Right cardiac atrium (tissue), 5 donors: ENCODE measurements at places on chromosomes 1 and 21. TPM values are rescaled to one million over a fixed set of nuclear protein-coding genes. Genes with fewer than 3 reads are reported as not detected.

OR2L2 gene
- total RNA-seq: not detected

DNA sequence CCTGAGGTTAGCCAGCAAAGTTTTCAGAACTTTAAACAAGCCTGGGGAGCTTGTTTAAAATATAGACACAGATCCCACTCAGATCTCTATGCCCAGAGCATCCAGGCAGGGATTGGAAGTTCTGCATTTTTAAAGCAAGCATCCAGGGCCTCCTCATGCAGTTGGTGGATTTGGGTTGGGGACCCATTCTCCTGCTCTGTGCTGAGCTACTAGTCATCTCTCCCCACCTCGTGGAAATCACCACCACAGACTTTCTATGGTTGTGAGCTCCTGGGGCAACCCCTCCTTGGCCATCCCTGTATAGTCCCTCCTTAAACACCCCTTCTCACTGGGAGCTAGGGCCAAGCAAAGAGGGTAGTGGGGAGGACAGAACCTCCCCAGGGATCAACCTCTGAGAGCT is 73.5 kb upstream of the CASZ1 start:
- no peak for DNase-seq

DNA sequence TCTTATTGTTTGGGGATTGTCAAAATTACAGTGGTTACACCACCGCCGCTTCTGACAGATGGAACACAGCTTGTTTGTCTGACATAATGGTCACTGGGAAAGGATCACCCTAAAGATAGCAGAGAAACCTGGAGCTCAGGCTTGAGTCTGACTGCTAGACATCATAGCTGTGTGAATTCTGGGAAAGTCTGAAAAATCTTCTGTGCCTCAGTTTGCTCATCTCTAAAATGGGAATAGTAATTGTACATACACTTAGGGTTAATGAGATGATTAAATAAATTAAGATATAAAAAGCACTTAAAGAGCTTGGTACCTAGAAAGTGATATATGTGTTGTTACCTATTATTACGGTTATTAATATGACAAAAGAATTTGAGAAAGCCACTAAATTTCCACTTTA is 39.7 kb upstream of the NRIP1 start:
- no peak for DNase-seq

DNA sequence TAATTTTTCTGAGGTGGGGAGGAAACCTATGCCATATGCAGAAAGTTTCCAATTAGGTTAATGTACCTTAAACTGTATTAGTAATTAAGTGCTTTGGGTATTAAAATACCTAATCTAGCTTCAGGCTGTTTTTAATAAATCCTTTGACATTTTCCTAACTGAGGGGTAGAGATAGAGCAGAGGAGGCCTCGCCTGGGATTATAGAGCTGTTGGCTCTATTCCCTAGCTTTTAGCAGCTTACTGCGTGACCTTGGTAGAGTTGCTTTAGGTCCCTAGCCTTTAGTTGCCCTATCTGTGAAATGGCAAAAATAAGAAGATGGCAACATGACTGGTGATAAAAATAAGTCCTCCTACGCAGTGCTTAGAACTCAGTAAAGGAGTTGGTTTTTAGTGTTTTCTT is 621.0 kb downstream of the LMO4 start:
- DNase-seq: no peak

DNA sequence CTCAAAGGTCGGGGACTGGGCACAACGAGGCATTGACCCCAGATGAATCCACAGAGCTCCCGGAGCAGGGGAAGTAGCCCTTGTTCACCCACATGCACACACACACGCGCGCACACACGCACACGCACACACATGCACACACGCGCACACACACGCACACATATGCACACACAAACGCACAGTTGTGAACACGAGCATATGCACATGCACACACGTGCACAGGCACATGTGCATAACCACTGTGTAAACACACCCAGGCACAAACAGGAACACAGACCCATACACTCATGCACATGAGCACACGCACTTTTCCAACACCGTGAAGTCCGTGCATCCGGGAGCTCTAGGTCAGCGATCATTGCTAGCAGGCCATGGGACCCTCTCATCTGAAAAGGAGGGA is 176.8 kb upstream of the ARHGEF16 start:
- DNase-seq: no peak

MFAP2 gene
- total RNA-seq: 11.6 TPM

DNA sequence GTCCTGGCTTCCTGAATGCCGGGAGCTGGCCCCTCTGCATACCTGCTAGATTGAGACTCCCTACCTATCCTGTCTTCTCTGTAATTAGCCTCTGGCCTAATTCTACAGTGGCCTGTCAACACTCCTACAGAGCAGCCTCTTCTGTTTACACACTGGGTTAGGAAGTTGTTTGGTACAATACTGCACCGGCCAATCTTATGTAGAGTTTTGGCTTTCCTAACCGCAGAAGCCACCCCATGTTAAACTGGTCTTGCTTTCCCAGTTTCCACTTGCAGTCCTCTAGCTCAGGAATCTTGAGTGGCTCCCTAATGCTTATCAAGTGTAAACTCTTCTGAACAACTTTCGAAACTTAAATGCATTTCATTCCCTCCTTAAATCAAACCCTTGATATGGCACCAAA is 42.8 kb downstream of the DPH5 start:
- DNase-seq: no peak

CASQ1 gene
- 9.5 TPM for total RNA-seq

CD84 gene
- total RNA-seq: 5.7 TPM

DNA sequence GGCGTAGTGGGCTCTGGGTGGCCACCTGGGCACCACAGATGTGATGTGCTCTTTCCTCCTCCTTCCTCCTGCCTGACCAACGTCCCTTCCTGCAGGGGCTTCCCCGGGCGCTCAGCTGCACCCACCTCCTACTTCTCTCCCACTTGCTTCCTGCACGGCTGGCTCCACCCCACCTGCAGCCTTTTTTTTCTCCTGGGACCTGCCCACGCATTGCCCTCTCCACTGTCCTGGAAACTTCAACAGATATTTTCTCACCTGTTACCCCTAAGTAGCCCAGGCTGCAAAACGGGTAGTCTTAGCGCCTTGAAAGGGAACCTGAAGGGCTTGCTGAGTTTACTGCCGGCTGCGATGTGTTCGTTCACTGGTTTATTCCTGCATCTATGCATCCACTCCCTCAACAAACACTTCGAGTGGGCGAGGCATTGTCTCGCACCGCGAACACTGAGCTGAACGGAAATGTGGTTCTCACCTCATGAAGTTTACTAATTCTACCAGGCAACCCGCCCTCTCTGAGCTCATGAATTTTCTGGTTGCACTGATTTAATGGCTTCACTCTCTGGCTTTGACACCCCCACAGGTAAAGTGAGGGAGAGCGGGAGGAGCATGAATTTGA is 23.6 kb downstream of the ZBTB18 start:
- DNase-seq: no peak

DNA sequence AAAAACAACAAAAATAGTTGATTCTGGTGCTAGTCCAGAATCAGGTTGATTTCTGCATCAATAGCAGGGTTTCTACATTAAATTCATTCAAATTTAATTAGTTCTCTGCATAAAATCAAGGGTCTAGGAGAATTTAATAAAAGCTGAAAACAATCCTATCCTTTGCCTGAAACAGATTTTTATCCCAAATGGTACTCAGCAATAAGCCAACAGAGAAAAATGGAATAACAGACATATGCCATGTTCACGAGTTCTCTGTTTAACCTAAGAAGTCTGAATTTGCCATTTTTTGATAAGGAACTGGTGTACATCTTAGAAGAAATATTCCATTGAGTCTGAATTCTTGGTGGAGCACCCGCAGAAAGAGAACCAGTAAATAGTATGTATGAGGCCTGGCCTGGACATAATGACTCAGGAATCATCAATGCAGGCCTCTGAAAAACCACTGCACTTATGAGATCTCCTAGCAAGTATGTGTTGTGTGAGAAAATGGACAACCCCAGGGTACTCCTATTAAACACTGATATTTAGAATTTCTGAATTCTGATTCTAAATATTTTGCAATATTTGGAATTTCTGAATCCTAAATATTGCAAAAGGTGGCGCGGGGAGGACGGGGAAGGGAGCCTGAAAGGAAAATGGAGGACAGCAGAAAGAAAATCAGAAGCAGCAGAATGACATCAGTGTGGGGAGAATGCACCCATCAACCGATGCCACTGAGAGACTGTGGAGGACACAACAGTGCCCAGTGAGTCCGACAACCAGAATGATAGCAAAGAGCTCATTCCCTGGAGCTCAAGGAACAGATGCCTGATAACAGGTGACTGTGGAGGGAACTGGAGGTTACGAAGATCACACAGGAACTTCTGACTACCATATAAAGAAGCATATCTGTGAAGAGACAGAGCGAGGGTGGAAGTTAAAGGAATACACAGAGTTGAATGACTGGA is 97.6 kb downstream of the APP start:
- DNase-seq: no peak

DNA sequence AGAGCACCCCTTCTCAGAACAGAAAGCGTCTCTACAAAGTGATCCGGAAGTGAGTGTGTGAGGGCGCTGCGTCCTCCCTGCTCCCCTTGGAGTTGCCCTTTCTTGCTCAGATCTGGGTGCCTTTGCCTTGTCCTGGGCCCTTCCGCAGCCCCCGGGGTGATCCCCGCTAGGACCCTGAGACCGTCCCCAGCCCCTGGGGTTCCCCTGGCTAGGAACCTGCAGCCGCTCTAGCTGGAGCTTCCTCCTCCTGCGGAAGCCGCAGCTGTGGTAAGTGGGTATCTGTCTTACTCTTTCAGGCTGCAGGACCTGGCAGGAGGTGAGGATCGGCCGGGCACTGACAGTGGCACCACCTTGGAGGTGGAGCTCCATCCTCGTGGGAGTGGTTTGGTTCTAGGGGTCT is 11.2 kb downstream of the RRP1 start:
- peak; percentile 48 for DNase-seq

KLF17 gene
- total RNA-seq: not detected

CNR2 gene
- total RNA-seq: not detected

FLG2 gene
- total RNA-seq: not detected

- DNase-seq: no peak
Observed at GRCh38 chr1:210360852-210361477, 32.3 kb downstream of the HHAT start.

DNA sequence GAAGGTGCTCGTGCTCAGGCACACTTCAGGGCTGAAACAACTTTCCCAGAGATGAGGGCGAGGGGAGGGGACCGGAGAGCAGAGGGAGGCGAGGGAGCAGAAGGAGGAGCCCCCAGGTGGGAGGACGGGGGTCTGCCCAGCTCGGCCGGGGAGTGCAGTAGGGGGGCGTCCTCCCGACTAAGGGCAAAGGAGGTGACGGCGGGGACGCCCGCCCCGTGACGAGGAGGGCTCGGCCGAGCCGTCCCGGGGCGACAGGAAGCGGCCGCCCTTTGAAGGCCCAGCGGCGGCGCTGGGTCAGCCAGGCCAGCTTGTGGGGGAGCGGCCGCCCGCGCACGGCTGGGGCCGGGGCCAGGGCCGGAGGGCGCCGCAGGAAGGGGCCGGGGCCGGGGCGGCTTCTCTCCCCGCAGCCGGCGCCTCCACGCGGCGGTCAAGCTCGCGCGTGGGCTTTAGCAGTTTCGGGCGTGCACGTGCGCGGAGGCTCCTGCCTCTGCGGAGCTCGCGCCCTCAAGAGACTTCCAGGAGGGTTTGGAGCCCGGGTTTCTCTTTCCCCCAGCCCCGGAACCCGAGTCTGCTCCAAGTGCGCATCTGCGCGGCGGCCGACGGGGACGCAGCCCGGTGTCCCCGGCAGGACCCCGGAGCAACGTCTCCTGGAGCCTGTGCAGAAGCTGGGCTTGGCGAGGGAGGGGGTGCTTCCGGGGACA is 100.8 kb upstream of the SLC45A1 start:
- peak; percentile 86 for DNase-seq

C1orf115 gene
- 12.2 TPM for total RNA-seq

SUSD4 gene
- total RNA-seq: 44.3 TPM

- no peak for DNase-seq
Observed at GRCh38 chr21:28959367-28960099, 33.1 kb downstream of the LTN1 start.

DNA sequence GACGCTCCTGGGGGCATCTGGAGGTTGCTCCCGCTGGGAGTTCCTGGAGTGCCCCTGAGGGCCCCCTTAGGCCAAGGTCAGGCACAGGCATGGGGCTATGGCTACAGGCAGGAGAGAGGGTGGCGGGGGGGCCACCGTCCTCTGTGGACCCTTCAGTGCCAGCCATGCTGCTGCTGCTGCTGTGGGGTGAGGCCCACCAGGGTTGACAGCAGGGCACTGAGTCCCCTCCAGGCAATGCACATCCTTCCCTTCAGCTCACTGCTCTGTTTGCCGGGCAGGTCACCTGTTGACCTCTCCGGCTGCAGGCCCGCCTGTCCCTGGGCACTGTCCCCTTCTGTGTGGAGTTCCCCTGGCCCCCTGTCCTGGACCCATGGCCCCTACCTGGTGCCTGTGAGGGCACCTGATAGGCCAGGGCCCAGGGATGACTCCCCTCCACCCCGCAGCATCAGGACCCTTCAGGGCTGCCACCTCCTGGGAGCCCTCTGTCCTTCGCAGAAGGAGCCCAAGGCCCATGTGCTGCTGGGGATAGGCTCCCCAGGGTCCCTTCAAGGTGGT is 34.1 kb upstream of the ADARB1 start:
- no peak for DNase-seq

DNA sequence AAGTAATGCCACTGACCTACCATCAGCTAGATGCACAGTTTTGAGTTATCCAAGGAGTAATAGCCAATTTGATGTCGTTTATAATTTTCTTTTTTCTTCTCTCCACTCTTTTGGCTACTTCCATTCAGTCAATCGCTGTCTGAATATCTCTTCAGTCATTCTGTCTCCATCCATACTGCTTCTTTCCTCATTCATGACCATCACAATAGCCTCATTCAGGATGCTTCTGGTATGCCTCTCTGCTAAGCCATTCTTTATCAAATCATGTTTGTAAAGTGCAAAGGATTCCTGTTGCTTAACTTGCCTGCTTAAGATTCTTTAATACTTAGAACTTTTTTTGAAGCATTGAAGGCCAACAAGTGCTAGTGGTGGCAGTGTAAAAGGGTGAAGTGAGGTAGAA is 20.2 kb downstream of the TYW3 start:
- no peak for DNase-seq

- no peak for DNase-seq
Observed at GRCh38 chr1:200919386-200919785, 24.7 kb downstream of the INAVA start.

DNA sequence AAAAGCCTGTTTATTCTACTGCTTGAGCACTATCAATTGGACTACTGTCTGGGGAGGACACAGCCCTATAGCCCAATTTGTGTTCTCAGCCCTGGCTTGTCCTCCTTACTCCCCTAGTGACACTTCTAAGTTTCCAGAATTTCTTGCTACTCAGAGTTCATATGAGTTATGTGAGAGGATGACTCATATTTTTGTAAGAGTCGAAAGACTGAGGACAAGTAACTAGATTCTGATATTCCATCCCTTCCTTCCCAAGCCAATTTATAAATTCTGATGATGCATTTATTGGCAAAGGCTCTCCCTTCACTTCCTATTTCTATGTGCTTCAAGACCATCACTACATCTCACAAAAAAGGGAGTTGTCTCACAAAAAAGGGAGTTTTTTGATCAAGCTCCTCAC is 422.2 kb upstream of the DEPDC1 start:
- DNase-seq: no peak

GRCh38 chr1:19029191-19030085 is 73.0 kb upstream of the IFFO2 start:
- no peak for DNase-seq

- DNase-seq: no peak
Observed at GRCh38 chr1:162892906-162893611, 32.1 kb upstream of the CCDC190 start.
